ENCODE measurements at places on chromosomes 1 and 21.

DNA sequence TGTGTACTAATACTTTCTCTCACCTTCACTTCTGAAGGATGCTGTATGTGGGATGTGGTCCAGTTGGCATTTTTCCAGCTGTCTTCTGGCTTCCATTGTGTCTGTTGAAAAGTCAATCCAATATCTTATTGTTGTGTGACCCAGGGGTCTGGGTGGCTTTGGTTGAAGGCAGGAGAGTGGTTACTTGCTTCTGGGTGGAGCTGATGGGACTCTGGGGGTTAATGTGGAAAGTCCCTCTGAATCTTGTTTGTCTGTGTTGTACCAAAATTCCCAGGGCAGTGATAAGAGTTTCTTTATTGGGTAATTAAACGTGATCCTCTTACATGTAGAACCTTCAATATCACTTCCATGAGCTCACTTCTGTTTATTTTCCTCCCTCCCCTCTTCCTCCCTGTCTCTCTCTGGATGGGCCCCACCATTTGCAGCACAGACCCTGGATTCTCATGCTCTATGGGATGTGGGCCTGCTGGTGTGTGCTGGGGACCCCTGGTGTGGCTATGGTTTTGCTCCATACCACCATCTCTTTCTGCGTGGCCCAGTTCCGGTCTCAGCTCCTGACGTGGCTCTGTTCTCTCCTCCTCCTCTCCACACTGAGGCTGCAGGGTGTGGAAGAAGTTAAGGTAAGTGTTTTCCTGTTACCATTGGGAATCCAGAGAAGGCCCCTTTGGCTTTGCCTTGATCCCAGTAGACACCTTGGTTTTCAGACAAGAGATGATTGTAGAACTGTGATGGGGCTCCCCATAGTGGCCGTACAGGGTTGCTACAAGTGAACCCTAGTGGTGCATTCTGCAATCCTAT lies 71.5 kb downstream of the HHAT start:
- peak; percentile 36 for DNase-seq

DNA sequence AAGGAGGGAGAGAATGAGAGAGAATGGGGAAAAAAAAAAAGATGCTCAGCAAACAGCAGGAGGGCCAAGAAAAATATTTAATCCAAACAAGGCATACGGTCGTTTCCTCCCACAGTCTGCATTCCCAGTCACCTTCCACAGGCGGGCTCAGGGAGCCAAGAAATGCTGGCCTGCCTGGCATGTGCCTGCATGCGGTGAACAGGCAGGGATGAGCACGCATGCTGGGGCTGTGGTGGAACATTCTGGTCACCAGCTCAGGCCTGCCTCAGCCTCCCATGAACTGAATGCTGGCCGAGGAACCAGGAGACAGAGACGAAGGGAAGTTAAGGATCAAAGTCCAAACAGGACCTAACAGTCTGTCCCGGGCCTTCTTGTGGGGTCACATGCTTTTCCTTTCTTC lies 335.3 kb downstream of the ASTN1 start:
- DNase-seq = no peak

- DNase-seq = no peak
Measured at GRCh38 chr1:63690966-63691700, 82.7 kb upstream of the ROR1 start.

GRCh38 chr1:195763146-195763906 lies 844.9 kb downstream of the KCNT2 start:
- DNase-seq = no peak

DNA sequence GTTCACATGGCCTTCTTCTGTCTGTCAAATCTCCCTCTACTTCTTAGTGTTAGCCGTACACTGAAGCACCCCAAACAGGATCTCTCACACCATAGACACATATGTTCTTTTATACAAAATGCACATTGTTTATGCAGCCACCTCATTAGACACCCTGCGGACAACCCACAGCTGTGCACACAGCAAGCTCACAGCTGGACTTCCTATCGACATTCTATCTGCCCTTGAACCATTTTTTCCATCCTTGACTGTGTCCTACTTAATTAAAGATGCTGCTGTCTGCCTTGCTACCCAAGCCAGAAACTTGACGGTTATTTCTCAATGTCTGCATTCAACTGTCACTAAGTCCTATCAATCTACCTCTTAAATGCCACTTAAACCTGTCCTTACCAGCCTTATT lies 3.2 kb upstream of the ZBTB21 start:
- no peak for DNase-seq

DNA sequence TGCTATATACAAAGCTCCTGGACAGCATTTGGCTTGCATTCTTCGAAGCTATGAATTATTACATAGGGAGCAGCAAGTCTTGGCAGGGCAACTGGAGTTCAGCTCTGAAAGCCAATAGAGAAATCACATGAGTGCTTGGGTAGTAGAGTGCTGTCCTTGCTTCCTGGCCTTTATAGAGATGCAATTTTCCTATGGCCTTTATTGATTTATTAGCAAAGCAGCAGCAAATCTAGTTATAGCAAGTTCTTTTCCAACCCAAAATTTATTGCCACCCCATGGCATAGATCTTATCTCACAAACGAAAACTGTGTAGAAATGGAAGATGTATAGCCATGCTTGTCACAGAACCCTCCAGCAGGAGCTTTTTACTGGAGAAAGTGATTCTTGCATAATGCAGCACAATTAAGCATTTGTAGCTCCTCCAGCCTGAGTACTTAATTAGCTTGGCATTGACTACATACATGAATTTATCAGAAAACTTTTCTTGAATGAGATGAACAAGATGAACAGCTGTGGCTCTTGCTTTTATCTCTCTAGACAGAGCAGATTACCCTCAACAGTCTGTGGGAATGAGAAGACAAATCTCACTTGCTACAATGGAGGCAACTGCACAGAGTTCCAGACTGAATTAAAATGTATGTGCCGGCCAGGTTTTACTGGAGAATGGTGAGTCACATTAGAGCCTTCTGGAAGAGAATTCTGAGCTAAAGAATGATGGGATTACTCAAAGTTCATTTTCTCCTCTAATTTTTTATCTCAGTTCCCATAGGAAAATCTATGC lies 170.1 kb downstream of the CRB1 start:
- no peak for DNase-seq

- no peak for DNase-seq
Measured at GRCh38 chr1:22039594-22040285, 12.8 kb upstream of the CDC42 start.

GRCh38 chr21:34202553-34203372 lies 129.4 kb downstream of the MRPS6 start:
- DNase-seq = no peak

DNA sequence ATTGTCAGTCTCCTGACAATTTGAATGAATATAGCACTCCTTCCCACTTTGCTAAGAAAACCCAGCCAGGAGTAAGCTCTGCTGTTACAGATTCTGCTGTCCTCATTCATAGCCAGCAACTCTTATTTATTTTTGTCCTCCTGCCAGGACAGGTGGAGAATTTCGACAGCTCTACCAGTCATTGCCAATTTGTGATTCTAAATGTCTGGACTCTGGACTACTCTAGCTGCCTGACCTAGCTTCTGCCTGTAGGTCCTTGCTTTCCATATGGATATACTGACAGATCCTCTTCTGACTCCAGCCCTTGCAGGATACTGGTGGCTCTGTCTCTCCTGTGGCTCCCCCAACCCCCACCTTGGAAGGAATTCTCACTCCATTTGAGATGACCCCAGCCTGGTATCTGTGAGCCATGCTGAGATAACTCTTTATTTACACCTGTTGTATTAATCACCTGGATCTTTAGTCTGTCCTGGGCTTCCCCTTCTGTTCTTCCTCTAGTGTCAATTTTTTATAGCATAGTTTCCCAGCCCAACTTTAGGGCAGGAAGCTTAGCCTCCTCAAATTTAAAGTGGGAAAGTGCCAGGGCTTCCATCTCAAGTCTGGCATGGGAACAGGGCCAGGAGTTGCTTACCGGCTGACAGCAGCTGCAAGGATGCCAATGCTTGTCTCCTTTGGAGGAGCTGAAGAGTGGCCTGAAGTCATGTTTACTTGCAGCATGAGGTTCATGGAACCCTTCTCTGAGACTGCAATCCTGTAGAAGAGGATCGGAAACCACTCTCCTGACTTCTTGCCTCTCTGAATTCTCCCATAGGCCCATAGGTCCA lies 6.7 kb downstream of the PM20D1 start:
- DNase-seq = no peak

DNA sequence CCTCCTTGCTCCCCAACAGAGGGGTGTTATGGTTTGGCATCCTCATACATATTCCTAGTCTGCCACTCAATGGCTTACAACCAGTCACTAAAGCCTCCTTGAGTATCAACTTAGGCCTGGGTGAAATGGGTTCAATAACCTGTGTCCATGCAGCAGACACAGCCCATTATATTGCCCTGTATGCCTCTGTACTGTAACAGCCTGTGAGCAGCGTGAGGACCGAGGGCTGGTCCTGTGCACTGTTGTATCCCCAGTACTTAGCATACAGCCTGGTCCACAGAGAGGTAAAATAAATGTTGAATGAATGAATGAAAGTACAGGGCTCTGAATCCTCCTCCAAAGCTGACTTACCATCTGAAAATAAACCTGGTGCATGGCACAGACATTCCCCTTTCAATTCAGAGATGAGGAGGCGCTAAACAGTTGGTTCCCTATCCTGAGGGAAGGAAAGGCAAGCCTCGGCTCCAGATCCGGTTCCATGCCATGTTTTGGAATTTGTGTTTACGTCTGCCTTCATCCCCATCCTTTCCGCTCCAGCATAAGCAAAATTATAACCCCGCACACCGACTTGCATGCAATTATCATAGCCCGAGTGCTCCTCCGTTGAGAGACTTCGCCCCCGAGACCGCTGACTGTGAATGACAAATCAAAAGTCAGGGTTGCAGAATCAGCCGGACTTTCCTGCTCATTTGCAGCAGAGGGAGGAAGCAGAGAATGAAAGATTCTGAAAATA lies 45.0 kb upstream of the DNAJC6 start:
- DNase-seq = peak; percentile 59

DNA sequence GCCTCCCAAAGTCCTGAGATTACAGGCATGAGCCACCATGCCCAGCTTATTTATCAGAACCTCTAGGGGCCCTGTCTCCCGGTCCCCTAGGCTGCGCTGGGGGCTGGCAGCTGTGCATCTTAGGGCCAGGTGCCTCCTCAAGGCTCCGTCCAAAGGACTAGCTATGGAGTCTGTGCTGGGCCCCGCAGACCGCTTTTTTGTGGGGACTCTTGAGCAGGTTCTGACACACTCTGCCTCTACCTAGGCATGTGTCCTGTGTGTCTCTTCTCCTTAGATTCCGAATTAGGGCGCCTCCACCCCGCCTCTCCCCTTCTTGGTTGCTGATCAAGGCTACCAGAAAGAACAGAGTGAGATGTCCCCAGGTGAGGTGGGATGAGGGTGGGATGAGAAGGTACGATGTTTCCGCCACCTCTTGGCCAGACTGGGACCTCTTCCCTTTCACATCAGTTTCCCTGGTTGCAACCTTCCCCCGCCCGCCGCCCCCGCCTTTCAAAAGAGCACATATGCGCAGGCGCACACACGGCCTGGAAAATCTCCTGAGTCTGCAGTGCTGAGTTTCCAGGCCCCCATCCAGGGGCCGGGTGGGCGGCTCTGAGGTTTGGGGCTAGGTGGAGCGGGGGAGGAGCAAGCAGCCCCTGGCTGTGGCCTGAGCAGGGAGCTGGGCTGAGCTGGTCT lies 5.0 kb upstream of the PTPN7 start:
- DNase-seq = no peak

GRCh38 chr1:27887215-27888021 lies 15.1 kb downstream of the THEMIS2 start:
- DNase-seq = no peak

GRCh38 chr1:232287676-232288569 lies 342.0 kb downstream of the SIPA1L2 start:
- DNase-seq = no peak

GRCh38 chr1:67338642-67339041 lies 31.0 kb downstream of the IL12RB2 start:
- DNase-seq = no peak

DNA sequence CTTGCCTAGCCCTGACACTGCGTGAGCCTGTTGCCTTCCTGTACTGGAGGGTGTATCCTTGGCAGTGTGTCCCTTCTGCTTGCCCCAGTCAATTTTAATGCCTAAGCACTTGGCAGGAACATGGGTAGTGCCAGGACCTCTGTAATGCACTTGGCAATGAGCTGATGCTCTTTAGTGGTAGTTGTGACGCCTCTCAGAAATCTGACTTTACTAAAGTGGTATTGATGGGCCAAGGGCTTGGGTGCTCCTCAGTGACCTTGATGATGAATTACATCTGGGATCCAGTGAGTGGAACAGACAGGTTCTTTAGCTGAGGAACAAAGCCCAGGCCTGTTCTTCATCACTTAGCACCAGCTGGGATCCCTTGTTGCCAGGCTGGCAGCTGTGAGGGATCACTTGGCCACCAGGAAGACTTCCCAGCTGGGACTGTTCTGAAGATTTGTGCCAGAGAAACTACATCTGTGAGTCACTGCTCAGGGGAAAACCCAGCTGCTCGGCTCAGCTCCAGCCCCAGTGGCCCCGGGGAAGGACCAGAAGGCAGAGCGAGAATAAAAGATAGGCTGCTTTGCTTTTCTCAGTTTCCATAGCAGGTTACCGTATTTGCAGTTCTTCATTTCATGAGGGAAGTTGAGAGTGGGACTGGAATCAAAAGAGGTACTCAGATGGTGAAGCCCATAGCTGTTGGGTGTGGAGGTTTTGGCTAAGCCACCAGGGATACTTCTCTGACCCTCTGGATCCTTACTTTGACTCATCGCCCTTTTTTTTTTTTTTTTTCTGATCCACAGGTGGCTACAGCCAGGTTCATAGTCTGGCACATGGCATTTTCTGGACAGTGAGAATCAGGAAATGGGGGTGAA lies 28.5 kb upstream of the KCNA2 start:
- DNase-seq = peak; percentile 40

DNA sequence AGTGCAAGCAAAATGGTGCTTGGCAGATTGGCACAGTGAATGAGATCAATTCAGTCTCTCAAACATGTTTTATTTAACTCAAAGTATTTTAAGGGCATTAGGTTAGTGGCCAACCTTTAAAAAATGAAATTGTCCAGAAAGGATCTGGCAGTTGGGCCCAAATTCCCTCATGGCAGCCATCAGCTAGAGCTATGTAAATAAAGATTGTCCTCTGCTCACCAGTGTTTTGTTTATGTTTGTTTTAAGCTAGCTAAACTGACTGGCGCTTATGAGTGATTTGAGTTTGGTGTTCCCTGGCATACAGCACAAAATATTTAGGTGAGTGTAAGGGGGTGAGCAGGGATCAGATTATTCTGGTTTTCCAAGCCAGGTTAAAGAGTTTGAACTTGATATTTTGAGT lies 18.1 kb downstream of the HDAC1 start:
- no peak for DNase-seq

- no peak for DNase-seq
Measured at GRCh38 chr21:45324489-45325205, 37.0 kb upstream of the POFUT2 start.
